Natural killer cell treated with Interleukin-12 subunit alpha and Interleukin-12 subunit beta and Interleukin-15 and Interleukin-18, amount 100 ng/mL, for 72 hours (primary cell): ENCODE measurements at places on chromosomes 1 and 21.

- no peak for DNase-seq
- peaks cover 4% of the 10 kb centered on the region for H3K4me1 ChIP-seq
- H3K27me3 ChIP-seq: no peaks in the 10 kb centered on the region
- no peak overlapping the region for H3K4me3 ChIP-seq
Measured at GRCh38 chr21:36381841-36382589, 3.2 kb upstream of the CHAF1B start.

DNA sequence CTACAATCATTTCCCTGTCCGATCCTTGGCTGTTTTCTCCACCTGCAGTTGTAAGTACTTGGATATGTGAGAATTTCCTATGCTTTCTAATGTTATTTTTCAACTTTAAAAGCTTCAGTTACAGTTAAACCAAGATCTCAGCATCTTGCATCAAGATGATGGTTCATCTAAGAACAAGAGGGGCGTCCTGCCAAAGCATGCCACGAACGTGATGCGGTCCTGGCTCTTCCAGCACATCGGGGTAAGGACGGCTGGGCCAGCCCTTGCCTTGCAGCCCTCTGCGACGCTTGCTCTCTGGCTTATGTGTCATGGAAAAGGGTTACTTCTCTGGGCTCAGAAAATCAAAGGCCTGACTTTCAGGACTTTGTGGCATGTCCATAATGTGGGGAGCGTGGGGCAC lies 46.8 kb downstream of the PKNOX1 start:
- H3K4me3 ChIP-seq: no peak overlapping the region
- H3K27me3 ChIP-seq: no peaks in the 10 kb centered on the region
- DNase-seq: no peak
- H3K4me1 ChIP-seq: no peaks in the 10 kb centered on the region
- H3K36me3 ChIP-seq: no peaks in the 10 kb centered on the region

GRCh38 chr1:160346463-160346862 lies 3.3 kb downstream of the NCSTN start:
- no peak overlapping the region for H3K27ac ChIP-seq
- DNase-seq: no peak
- H3K4me1 ChIP-seq: peaks cover 30% of the 10 kb centered on the region
- peaks cover 30% of the 10 kb centered on the region for H3K36me3 ChIP-seq

DNA sequence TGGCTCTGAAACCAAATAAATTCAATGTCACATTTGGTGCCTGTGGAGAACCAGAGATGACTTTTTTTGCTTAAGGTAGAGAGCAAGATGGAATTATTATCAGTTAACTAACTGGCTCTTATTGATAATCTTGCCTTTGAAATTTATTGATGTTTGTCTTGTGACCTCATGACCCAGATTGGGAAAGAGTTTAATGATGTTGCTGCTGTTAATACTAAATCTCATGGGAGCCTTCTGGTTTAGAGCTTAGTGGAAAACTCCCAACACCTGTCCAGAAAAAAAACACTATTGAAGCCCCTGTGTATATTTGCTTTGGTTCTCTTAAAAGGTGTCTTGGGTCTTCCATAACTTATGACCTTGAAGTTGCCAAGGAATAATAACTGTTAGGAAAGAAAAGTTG lies 9.9 kb downstream of the CHTOP start:
- peak overlapping the region; percentile 34 for H3K27ac ChIP-seq
- peaks cover 43% of the 10 kb centered on the region for H3K36me3 ChIP-seq
- DNase-seq: no peak
- no peak overlapping the region for H3K4me3 ChIP-seq
- H3K27me3 ChIP-seq: no peaks in the 10 kb centered on the region

GRCh38 chr1:231544943-231545592 lies 16.6 kb downstream of the TSNAX start:
- H3K36me3 ChIP-seq: peaks cover 24% of the 10 kb centered on the region
- H3K27me3 ChIP-seq: no peaks in the 10 kb centered on the region
- H3K4me3 ChIP-seq: no peak overlapping the region
- no peak overlapping the region for H3K27ac ChIP-seq
- DNase-seq: no peak
- H3K4me1 ChIP-seq: peaks cover 23% of the 10 kb centered on the region

- H3K27ac ChIP-seq: no peak overlapping the region
- DNase-seq: no peak
- H3K4me3 ChIP-seq: no peak overlapping the region
- no peaks in the 10 kb centered on the region for H3K4me1 ChIP-seq
- no peaks in the 10 kb centered on the region for H3K36me3 ChIP-seq
Measured at GRCh38 chr1:182768963-182769362, 20.6 kb upstream of the NPL start.

DNA sequence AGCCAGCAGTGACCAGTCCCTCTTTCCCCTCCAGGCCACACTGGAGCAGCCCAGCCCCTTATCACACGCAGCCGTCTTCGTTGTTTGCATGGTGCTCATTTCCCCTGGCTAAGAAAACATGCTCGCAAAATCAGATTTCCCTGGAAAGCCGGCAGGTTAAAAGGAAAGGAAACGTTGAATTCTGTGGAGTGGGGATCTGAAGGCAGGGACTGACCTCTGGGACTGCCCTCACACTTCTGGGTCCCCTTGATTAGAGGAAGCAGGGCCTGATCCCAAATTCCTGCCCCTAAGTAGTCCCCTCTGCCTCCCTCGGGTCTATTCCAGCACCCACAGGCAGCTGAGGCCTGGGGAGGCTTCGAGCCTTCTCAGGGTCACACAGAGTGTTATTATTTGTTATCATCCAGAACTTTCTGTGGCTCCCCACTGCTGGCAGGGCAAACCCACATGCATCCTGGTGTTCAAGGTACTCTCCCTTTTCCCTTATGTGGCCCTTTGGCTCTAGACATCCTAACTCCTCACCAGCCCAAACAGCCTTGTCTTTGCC lies 125.2 kb upstream of the ZBTB40 start:
- H3K4me3 ChIP-seq: no peak overlapping the region
- no peak overlapping the region for H3K27ac ChIP-seq
- H3K4me1 ChIP-seq: no peaks in the 10 kb centered on the region
- DNase-seq: no peak
- no peaks in the 10 kb centered on the region for H3K36me3 ChIP-seq

GRCh38 chr21:40194185-40194980 lies 327.1 kb downstream of the PCP4 start:
- DNase-seq: no peak
- H3K36me3 ChIP-seq: no peaks in the 10 kb centered on the region
- no peaks in the 10 kb centered on the region for H3K27me3 ChIP-seq
- no peak overlapping the region for H3K4me3 ChIP-seq
- no peak overlapping the region for H3K27ac ChIP-seq

GRCh38 chr1:231959225-231959884 lies 332.8 kb downstream of the DISC1 start:
- H3K4me1 ChIP-seq: no peaks in the 10 kb centered on the region
- no peaks in the 10 kb centered on the region for H3K27me3 ChIP-seq
- no peak overlapping the region for H3K27ac ChIP-seq
- no peak for DNase-seq
- no peak overlapping the region for H3K4me3 ChIP-seq

- no peaks in the 10 kb centered on the region for H3K36me3 ChIP-seq
- H3K4me3 ChIP-seq: no peak within 1 kb of the TSS
- H3K27me3 ChIP-seq: peaks cover 38% of the 10 kb centered on the region
Measured at GRCh38 chr1:153375511-153375910, at the start of gene S100A12. TSS of gene S100A12 (minus strand) at chr1:153375621. CDS start at chr1:153374592, 1,029 bp downstream.

GRCh38 chr1:187762118-187762517 lies 933.4 kb downstream of the PLA2G4A start:
- no peak overlapping the region for H3K27ac ChIP-seq
- no peak overlapping the region for H3K4me3 ChIP-seq
- peaks cover 16% of the 10 kb centered on the region for H3K36me3 ChIP-seq
- H3K4me1 ChIP-seq: no peaks in the 10 kb centered on the region
- no peak for DNase-seq

DNA sequence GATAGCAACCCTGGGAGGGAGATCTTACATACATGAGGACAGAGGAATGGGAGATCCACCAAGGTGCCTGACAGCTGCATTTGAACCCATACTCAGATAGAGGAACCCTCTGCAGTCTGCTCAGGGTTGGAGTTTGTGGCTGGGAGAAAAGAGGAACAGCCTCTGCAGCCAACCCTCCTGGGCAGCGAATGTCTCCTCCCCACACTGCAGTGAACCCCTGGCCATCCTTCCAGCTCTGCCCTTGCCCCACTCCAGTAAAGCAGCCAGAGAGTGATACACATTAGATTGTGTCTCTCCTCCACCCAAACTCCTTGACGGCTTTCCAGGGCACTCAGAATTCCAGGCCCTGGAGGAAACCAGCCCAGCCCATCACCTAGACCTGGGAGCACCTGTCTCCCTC lies 137.7 kb downstream of the RUNX1 start:
- H3K4me1 ChIP-seq: peaks cover 64% of the 10 kb centered on the region
- no peak for DNase-seq
- H3K4me3 ChIP-seq: peak overlapping the region; percentile 10
- H3K36me3 ChIP-seq: no peaks in the 10 kb centered on the region
- H3K27ac ChIP-seq: peak overlapping the region; percentile 91
- no peaks in the 10 kb centered on the region for H3K27me3 ChIP-seq

GRCh38 chr21:42939582-42940413 lies 14.4 kb upstream of the ERVH48-1 start:
- no peak overlapping the region for H3K27ac ChIP-seq
- H3K4me1 ChIP-seq: peaks cover 3% of the 10 kb centered on the region
- no peak for DNase-seq
- no peak overlapping the region for H3K4me3 ChIP-seq
- no peaks in the 10 kb centered on the region for H3K27me3 ChIP-seq

DNA sequence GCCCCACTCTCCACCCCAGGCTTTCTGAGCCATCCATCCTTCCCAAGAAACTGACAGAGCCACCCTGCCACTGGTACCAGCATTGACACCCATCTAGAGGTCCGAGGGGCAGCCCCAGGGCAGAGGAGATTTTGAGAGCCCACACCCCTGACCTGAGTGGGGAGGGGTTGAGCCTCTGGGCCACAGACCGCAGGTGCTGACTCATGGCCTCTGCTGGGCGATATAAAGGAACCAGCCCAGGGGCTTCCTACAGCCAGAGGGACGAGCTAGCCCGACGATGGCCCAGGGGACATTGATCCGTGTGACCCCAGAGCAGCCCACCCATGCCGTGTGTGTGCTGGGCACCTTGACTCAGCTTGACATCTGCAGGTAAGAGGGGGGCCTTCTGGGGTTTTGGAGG lies at the start of gene PADI4:
TSS of gene PADI4 (plus strand) at position 252 of the 400 bp plus-strand sequence. CDS start at position 278, 26 bp downstream.
- no peaks in the 10 kb centered on the region for H3K4me1 ChIP-seq
- H3K27me3 ChIP-seq: peaks cover 18% of the 10 kb centered on the region
- H3K36me3 ChIP-seq: no peaks in the 10 kb centered on the region
- no peak within 1 kb of the TSS for H3K4me3 ChIP-seq
- DNase-seq: no peak

GRCh38 chr1:59017501-59018231 lies 233.8 kb upstream of the JUN start:
- H3K4me1 ChIP-seq: peaks cover 38% of the 10 kb centered on the region
- H3K36me3 ChIP-seq: peaks cover 4% of the 10 kb centered on the region
- no peaks in the 10 kb centered on the region for H3K27me3 ChIP-seq
- no peak overlapping the region for H3K4me3 ChIP-seq

DNA sequence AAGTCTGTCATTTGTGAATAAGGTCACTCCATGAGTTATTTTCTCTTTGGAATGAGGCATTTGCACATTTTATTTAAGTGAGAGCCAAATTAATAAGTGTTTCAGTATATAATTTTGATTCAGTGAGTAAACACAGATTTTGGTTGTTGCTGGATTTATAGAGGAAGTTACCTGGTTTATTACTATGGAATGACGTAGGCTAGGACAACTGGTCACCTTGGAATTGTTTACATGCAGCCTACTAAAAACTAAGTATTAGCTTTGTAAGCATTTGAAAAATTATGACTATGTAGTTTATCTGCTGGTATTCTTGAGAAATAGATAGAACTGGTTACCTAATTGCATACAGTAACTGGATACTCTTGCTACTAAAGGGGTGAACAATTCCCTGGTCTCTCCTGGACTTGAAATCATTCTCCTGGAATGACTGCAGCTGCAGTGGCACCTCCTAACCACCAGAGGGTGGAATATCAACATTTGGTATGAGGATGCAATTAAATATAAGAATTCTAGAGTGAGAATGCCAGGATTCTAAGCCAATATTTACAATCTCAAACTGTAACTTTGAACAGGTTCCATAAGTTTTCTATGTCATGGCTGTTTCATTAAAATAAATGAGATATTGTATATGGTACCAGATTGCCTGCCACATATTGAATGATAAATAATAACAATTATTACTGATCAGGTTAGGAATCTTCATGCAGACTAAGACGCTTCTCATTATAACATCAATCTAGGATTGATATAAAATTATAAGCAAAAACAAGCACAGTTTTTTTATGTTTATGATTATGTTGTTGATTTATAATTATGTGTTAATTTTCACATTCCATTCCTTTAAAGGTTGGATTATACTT lies 3.5 kb upstream of the KRTAP27-1 start:
- no peak overlapping the region for H3K4me3 ChIP-seq
- H3K36me3 ChIP-seq: no peaks in the 10 kb centered on the region
- H3K27ac ChIP-seq: no peak overlapping the region
- no peak for DNase-seq
